ENCODE measurements at places on chromosomes 5 and 9.

GRCh38 chr5:1555011-1555807 is 31.4 kb upstream of the LPCAT1 start:
- H3K36me3 ChIP-seq, result no peaks in the 10 kb centered on the region
- no peak overlapping the region for H3K27ac ChIP-seq
- H3K4me1 ChIP-seq, result no peaks in the 10 kb centered on the region
- H3K27me3 ChIP-seq, result no peaks in the 10 kb centered on the region

GRCh38 chr9:2934883-2935282 is 91.0 kb upstream of the PUM3 start:
- H3K4me1 ChIP-seq, result no peaks in the 10 kb centered on the region
- no peaks in the 10 kb centered on the region for H3K36me3 ChIP-seq
- no peaks in the 10 kb centered on the region for H3K27me3 ChIP-seq
- no peak overlapping the region for H3K27ac ChIP-seq
- DNase-seq, result no peak

DNA sequence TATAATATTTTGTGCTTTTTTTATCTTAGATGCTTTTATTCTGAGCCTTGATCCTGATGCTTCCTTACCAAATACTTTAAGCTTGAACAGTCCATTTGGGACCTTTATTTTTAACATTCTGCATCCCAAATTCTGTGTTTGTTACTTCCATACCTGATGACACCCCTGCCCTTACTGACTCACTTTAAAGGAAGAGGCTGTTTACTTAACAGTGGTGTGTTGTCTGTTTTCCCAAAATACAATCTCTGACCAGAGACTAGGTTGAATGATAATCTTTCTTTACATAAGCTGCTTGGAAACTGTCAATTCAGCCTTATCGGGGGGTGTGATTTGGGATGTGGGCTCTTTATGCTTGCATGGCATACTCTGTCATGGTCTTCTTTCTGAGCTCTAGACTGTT is 71.1 kb downstream of the SNX24 start:
- no peak for DNase-seq
- no peaks in the 10 kb centered on the region for H3K36me3 ChIP-seq
- no peak overlapping the region for H3K4me3 ChIP-seq
- no peaks in the 10 kb centered on the region for H3K27me3 ChIP-seq
- peaks cover 13% of the 10 kb centered on the region for H3K4me1 ChIP-seq

DNA sequence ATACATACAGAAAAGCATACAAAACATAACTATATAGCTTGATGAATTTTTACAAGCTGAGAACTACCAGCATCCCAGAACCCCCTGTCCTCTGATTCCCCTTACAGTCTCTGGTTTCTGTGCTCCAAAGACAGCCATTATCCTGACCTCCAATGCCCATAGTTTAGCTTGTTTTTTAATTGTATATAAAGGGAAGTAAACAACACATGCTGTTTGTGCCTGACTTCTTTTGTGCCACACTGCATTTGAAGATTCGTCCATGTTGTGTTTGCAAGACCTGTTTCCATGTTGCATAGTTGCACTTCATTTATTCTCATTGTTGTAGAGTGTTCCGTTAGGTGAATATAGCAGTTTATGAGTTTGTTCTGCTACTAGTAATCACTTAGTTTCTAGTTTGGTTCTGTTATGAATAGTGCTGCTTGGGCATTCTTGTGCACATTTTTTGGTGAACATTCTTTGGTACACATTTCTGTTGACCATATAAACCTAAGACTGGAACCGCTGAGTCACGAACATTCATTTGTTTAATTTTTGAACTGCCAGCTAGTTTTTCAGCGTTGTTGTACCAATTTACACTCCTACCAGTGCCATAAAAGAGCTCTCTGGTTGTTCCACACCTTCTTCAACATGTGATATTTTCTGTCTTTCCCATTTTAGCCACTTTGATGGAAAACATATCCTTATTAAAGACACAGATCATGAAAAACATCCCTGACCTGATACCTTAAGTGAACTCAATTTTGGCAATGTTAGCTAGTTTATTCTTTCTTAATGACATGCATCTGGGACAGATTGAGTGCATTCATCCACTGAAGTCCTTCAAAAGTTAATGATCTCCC is 78.1 kb upstream of the ANXA1 start:
- H3K36me3 ChIP-seq, result no peaks in the 10 kb centered on the region
- DNase-seq, result no peak
- H3K4me3 ChIP-seq, result no peak overlapping the region
- H3K27me3 ChIP-seq, result no peaks in the 10 kb centered on the region
- peaks cover 14% of the 10 kb centered on the region for H3K4me1 ChIP-seq

DNA sequence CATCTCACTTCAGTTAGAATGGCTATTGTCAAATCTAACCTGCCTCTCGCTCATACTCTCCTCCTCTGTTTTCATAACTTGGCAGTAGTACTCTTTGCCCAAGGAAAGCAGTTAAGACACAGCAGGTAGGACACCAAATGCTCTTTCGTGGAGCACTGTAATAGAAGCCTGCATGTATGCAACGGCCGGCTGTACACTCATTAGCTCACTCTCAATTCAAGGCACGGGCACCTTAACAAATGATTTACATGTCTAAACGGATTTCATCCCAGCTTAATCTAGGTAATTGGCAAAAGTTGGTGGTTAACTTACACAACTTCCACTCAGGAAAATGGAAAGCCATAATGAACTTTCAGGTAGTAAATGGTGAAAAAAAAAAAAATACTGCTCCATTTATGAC is 14.9 kb downstream of the DEPDC1B start:
- H3K4me3 ChIP-seq, result no peak overlapping the region
- H3K4me1 ChIP-seq, result no peaks in the 10 kb centered on the region
- no peaks in the 10 kb centered on the region for H3K27me3 ChIP-seq

DNA sequence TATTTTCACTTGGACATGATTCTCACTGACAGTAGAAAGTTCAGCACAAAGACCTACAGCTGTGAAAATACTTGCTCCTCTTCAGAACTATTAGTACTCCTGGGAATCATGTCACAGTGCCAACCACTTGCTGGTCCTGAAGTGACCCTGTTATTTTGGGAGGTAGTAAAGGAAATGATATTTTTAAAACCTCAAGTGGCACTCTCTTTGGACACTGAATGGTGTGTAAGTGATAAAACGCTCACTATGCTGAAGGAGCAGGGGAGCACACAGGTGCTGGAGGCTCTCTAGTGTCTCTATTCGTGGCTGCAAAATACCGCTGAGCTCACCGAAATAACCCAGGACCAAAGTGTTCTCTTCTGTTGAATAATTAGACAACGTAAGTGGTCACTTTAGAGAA is 76.9 kb upstream of the SPATA31D4 start:
- no peak for DNase-seq
- no peak overlapping the region for H3K4me3 ChIP-seq
- H3K4me1 ChIP-seq, result no peaks in the 10 kb centered on the region
- H3K36me3 ChIP-seq, result no peaks in the 10 kb centered on the region
- H3K27ac ChIP-seq, result no peak overlapping the region

GRCh38 chr5:124154714-124155113 is 591.7 kb downstream of the ZNF608 start:
- H3K27me3 ChIP-seq, result no peaks in the 10 kb centered on the region
- no peak overlapping the region for H3K27ac ChIP-seq
- H3K4me3 ChIP-seq, result no peak overlapping the region
- no peak for DNase-seq
- no peaks in the 10 kb centered on the region for H3K4me1 ChIP-seq

DNA sequence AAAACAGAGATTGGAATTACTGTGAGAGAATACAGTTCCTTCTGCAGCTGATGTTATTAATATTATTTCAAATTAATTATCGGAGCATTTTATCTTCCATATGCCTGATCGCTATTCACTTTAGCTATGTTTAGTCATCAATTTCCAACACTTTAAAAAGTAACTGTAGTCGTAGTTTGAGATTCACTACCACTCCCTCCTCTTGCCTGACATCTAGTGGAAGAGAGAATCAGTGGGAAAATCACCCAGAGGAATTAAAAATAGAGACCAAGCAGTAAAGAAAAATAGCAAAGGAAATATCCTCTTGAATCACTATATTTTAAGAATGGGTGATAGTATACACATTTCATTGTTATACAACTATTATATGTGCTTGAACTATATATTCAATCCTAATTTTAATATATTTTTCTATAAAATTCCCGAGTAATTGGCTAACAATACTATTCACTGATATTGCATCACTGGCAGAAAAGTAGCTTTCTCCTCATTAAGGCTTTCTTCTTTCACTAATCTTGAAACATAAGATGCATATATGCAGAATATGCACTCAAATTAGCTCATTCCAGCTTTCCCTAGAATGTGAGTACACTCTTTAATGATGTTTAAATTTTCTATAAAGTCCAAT is 708.7 kb downstream of the CDH9 start:
- DNase-seq, result no peak
- no peaks in the 10 kb centered on the region for H3K36me3 ChIP-seq
- no peaks in the 10 kb centered on the region for H3K27me3 ChIP-seq
- no peak overlapping the region for H3K27ac ChIP-seq

All from liver (tissue), 10 donors.